ENCODE measurements at places on chromosomes 16 and 17.
A peak's percentile ranks its signal among the peaks of the same experiment; 100 is the strongest.

GRCh38 chr16:86365513-86366273 is 144.6 kb upstream of the FOXF1 start:
- DNase-seq: no peak

- no peak for DNase-seq
Measured at GRCh38 chr16:28264656-28265055, 27.7 kb upstream of the SBK1 start.

- DNase-seq: no peak
Measured at GRCh38 chr17:79778504-79779083, 646 bp downstream of the CBX2 start.

DNA sequence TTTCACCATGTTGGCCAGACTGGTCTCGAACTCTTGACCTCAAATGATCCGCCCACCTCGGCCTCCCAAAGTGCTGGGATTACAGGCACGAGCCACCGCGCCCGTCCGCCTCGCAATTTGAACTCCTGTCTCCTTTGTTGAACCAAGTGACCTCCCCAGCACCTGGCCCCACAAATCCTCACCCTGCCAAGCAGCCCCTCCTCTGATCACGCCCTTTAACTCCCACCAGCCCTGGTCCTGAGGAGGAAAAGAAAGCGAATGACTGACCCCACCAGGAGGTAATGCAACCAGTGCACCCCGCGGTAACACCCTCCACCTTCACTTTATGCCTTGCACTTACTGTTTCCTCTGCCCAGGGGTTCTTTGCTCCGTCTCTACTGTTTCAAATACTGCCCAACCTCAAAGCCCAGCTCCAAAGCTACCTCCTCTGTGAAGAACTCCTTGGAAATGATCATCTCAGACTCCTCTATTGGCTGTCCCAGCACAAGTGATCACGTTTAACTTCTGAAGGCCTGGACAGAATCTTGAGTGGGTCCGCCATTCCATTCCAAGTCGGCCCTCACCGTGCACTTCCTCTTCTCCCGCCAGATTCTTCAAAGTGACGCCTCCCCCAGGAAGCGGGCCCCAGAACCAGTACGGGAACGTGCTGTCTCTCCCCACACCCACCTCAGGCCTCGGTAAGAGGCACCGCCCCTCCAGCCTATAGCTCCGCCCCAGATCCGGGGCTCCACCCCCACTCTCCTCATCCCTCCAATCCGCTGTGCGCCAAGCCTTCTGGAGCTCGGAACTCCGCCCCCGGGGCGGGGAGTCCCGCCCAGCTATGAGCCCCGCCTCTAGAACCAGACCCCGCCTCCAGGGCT is 4.4 kb downstream of the CD19 start:
- DNase-seq: peak; percentile 88
